ENCODE measurements at places on chromosomes 1 and 21.
A peak's percentile ranks its signal among the peaks of the same experiment; 100 is the strongest.

GRCh38 chr21:46210378-46211136 is 18.0 kb downstream of the LSS start:
- no peak for DNase-seq

- no peak for DNase-seq
These were observed 30.3 kb upstream of the TRAPPC10 start for GRCh38 chr21:43981871-43982210.

DNA sequence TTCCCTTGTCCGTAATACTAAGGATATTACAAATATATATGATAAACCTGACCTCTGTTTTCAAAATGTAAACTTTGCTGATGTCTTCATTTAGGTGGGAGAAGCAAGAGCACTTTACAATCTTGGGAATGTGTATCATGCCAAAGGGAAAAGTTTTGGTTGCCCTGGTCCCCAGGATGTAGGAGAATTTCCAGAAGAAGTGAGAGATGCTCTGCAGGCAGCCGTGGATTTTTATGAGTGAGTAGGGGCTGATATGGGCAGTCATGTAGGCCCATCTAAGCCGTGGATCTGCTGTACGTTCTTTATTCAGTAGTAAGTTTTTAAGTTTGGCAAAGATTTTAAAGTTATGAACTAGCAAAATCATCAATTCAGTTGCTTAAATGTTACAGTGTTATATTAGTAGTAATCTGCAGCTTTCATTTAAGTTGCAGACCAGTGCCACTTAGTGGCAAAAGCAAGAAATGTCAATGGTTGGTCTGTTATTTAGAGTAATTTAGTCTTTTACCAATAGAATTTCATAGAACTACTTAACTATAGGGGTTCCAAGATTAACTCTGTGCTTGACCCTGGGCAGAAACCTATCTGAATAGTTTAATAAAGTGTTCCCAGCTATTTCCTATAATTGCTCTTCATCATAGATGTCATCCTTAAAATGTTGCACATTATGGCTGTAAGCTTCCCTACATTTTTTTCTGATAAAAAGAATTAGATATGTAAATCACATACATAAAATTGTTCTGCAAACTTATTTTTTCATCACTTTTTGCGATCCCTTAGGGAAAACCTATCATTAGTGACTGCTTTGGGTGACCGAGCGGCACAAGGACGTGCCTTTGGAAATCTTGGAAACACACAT is 21.3 kb downstream of the GPSM2 start:
- DNase-seq = peak; percentile 78

- no peak for DNase-seq
These were observed 94.4 kb downstream of the BARHL2 start for GRCh38 chr1:90622666-90623065.

DNA sequence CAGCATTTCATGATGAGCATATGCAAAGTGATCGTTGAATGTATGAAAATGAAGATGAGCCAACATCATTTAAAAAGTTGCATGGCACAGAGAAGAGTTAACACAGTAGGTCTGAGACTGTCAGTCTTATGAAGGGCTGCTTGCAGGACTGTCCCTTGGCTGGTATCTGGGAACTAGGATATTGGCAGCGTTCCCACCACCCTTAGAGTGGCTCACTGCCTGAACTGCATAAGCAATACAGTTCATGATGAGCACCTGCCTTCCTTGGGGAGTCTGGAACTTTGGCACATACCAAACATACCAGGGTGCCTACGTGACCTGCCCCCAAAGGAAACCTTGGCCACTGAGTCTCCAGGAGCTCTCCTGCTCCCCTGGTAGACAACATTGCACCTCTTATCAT is 161.8 kb downstream of the DSCAM start:
- no peak for DNase-seq

GRCh38 chr1:118649369-118650106 is 338.6 kb downstream of the TBX15 start:
- DNase-seq = no peak

GRCh38 chr1:170698301-170699275 is 34.7 kb downstream of the PRRX1 start:
- DNase-seq = no peak

DNA sequence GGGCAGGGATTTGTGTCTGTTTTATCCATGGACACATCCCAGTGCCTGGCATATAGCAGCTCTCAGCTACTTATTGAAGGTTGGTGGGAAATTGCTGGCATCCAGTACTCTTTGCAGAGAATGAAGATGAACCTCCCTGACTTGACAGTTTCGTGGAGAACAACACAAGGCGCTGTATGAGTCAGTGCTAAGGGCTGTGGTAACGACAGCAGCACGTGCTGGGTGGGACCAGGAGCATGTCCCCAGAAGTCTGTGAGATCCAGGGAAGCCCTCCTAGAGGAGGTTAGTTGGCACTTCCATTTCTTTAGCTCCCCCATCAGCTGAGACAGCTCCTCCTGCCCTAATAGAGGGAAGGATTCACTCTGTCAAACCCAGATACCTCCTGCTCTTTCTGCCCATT is 25.9 kb upstream of the IL19 start:
- DNase-seq = no peak

GRCh38 chr1:42137766-42138165 is 15.4 kb upstream of the GUCA2B start:
- no peak for DNase-seq

DNA sequence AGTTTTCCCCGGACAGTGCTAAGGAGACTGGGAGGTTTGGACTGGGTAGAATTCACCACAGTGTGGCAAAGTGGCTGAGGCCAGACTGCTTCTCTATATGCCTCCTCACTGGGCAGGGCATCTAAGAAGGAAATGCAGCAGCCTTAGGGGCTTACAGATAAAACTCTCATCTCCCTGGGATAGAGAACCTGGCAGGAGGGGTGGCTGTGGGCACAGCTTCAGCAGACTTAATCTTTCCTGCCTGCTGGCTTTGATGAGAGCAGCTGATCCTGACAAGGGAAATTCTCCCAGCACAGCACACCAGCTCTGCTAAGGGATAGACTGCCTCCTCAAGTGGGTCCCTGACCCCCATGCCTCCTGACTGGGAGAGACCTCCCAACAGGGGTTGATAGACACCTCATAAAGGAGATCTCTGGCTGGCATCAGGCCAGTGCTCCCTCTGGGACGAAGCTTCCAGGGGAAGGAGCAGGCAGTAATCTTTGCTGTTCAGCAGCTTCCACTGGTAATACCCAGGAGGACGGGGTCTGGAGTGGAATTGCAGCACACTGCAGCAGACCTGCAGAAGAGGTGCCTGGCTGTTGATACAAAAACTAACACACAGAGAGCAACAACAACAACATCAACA is 25.2 kb downstream of the KIFAP3 start:
- DNase-seq = peak; percentile 84

DNA sequence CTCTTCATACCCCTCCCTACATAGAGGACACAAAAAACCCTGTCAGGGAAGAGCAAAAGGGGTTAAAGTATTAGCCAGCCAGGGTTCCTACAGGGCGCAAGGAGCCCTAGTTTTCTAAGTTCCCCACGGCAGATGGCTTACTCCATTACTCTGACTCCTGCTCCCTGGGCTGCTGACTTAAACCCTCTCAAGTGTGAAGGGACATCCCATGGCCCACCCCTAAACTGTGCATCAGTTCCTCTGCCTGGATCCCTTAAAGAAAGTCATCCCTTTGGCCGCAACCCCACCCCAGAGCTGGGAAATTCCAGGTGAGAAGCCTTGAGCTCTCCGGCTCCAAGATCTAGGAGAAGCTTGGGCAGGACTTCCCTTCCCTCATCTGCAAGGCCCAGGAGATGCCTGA is 236.0 kb downstream of the TOMM20 start:
- DNase-seq = no peak

GRCh38 chr1:204928671-204929486 is 58.2 kb downstream of the NFASC start:
- DNase-seq = no peak

GRCh38 chr1:14737561-14738094 is 139.1 kb downstream of the KAZN start:
- DNase-seq = peak; percentile 33

DNA sequence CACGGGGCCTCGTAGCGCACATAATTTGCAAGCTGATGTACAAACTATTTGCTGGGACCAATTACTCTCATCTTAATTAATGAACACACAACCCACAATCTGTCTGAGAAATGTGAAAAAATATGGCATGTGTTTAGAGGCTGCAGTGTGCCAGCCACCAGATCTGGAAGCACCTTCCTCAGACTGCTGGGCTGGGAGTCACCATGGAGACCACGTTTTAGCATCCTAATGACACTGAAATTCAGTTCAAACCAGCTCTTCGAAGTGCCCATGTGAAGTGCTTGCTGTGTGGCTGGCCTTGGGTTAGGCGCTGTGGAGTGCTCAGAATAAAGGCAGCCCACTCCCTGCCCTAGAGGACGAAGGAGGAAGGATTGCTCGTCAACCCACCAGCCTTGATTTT is 482.4 kb downstream of the OMA1 start:
- DNase-seq = no peak

GRCh38 chr1:26281971-26282370 is 2.1 kb downstream of the SH3BGRL3 start:
- DNase-seq = no peak

DNA sequence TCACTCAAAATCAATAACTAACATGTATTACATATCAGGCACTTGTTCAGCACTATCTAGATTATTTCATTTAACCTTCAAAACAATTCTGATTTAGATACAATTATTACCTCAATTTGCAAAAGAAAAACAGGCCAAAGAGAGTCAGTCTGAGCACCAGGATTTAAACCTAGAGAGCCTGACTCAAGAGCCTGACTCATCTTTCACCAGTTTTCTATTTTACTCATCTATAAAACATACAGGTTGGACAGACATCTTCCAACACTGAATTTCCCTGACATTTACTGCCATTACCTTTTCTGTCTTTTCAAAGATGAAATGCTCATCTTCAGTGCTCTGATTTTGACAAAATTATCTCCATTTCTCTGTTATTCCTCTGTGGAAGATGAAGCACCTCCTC is 116.5 kb downstream of the MRPL39 start:
- no peak for DNase-seq

GRCh38 chr1:219812491-219813203 is 115.7 kb downstream of the SLC30A10 start:
- DNase-seq = peak; percentile 58

DNA sequence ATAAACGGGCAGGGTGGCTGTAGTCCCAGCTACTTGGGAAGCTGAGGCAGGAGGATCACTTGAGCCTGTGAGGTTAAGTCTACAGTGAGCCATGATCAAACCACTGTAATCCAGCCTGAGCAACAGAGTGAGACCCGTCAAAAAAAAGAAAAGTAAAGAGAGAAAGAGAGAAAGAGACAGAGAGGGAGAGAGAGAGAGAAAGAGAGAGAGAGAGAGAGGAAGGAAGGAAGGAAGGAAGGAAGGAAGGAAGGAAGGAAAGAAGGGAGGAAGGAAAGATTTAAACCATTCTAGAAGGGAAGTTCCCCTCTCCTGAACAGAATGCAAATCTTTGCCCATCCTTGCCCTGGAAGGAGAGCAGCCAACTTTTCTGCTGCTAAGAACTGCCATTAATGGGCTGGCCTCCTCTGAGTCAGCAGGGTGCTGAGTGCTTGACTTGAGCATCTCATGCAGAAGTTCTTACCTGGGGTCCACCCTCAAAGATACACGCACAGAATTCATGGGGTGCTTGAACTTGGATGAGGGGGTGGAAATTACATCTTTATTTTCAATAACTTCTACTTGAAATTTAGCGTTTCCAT is 24.5 kb upstream of the TARDBP start:
- no peak for DNase-seq

DNA sequence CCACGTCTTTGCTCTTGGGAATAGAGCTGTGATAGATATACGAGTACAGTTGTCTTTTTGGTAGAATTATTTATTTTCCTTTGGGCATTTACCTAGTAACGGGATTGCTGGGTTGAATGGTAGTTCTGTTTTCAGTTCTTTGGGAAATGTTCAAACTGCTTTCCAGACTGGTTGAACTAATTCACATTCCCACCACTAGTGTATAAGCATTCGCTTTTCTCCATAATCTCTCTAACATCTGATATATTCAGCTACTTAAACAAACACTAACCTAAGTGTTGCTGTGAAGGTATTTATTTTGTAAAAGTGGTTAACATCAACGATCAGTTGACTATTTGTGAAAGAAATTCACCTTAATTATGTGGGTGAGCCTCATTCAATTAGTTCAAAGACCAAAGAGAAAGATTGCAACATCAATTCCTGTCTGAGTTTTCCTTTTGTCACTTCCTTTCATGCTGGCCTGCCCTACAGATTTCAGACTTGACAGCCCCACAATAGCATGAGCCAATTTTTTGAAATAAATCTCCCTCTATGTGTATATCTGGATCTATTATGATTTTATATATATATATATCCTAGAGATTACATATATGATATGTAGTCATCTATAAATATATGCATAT is 26.7 kb upstream of the DUSP10 start:
- DNase-seq = no peak

DNA sequence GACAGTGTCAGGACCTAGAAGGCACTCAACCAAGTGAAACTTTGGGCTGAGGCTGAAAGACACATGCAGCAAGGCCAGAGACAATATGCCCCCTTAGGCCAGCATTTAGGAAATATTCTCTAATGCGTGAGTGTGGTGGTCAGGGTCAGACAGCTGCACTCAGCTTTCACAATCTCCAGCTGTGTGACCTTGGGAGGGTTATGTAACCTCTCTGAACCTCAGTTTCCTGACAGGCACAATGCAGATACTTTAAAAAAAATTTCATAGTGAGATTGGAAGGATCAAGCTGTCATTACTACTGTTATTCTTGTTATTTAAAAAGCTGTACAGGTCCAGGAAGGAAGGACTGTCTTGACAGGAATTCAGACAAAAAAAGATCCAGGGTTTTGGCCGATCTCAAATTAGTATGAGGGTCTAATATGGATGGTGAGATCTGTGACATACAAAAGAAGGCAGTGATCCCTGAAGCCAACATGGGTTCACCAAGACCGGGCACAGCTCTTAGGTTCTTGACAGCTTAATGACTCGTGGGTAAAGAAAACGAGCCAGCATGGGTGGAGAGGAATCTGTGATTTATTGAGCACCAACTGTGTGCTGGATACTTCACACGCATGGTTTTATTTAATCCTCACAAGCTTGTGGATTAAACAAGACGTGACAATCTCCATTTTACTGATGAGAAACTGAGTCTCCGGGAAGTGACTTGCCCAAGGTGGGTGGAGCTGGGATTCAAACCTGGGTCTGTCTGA is 54.6 kb upstream of the POU3F1 start:
- DNase-seq = no peak

- peak; percentile 5 for DNase-seq
These were observed 689 bp upstream of the GPR137B start for GRCh38 chr1:236141447-236142252.

DNA sequence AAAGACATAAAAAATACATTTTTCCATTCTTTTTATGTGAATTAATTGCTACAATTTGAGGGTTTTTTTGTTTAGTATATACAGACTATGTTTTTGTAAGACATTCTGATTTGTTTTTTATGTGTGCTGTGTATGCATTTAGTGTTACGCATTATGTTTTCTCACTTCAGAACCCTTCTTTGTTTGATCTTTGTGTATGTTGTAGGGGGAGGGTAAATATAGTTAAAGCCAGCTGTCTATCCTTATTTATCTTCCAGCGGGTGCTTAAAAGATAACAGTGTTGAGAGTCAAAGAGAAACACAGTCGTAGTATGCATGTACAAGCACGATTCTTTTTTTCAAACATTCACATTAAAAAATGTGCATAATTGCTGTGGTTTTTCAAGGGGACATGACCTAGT is 97.5 kb upstream of the KIAA1614 start:
- DNase-seq = no peak

All from hematopoietic multipotent progenitor cell treated with erythropoietin and hydrocortisone succinate and interleukin-3 and kit ligand, for 8 days (in vitro differentiated cells).